ENCODE measurements at places on chromosomes 1 and 21.

- H3K27ac ChIP-seq: no peak overlapping the region
- no peaks in the 10 kb centered on the region for H3K36me3 ChIP-seq
- DNase-seq: no peak
- H3K4me3 ChIP-seq: no peak overlapping the region
These were observed 289.0 kb upstream of the DAB1 start for GRCh38 chr1:57712846-57713245.

DNA sequence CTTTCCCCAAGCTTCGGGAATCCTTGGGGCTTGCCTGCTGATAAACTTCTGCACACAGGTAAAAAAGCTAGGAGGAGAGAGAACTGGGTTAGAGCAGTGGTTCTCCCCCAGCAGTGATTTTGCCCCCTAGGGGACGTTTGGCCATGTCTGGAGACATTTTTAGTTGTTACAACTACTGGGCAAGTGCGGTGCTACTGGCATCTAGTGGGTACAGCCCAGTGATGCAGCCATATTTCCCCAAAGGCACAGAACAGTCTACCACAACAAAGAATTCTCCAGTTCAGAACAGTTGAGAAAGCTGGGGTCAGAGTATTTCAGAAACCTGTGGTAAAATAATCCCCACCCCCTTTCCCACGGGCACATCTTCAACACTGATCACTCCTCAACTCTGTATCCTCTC lies 41.3 kb downstream of the LRRC71 start:
- no peak for DNase-seq
- no peaks in the 10 kb centered on the region for H3K4me1 ChIP-seq
- H3K27me3 ChIP-seq: no peaks in the 10 kb centered on the region

DNA sequence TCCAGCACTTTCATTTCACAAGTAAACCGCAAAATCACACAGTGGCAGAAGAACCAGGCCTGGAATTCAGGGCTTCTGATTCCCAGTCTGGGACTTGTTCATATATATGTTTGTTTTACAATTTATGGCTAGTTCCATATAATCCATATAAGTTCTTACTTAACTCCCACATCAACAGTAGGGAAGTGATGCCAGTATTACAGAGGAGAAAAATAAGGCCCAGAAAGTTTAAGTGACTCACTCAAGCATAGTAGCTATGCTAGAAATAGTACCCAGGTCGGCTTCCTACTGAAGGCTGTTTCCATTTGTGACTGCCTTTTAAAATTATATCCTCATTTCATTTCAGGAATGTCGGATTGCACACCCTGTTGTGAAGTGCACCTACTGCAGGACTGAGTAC lies 1.4 kb downstream of the FAM76A start:
- H3K4me3 ChIP-seq: no peak overlapping the region
- no peaks in the 10 kb centered on the region for H3K27me3 ChIP-seq
- no peaks in the 10 kb centered on the region for H3K36me3 ChIP-seq
- peak overlapping the region; percentile 83 for H3K27ac ChIP-seq

DNA sequence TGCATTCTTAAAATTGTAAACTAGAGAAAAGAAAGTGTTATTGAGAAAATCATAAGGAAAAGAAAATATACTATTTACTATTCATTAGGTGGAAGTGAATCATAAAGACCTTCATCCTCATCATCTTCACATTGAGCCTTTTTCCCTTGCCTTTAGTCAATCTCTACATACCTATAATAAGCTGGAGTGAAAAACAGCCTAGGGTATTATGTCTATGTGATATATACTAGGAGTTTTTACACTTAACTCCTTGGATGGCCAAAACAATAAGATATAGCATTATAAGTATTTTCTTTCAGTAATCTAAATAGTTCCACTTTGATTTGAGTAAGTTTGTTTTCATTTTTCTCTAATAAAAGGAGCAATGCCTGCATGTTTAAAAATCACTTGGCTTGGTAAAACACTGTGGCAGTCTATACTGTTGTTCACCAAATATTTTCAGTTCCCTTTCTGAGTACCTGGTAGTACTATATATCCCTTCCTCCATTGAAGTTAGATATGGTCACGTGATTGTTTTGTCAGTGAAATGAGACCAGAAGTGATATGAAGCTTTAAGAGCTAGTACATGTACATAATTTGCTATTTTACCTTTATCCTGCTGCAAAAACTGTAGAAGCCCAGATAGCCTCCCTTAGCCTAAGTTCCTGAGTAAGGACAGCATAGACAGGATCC lies 78.3 kb downstream of the CLEC20A start:
- DNase-seq: no peak

DNA sequence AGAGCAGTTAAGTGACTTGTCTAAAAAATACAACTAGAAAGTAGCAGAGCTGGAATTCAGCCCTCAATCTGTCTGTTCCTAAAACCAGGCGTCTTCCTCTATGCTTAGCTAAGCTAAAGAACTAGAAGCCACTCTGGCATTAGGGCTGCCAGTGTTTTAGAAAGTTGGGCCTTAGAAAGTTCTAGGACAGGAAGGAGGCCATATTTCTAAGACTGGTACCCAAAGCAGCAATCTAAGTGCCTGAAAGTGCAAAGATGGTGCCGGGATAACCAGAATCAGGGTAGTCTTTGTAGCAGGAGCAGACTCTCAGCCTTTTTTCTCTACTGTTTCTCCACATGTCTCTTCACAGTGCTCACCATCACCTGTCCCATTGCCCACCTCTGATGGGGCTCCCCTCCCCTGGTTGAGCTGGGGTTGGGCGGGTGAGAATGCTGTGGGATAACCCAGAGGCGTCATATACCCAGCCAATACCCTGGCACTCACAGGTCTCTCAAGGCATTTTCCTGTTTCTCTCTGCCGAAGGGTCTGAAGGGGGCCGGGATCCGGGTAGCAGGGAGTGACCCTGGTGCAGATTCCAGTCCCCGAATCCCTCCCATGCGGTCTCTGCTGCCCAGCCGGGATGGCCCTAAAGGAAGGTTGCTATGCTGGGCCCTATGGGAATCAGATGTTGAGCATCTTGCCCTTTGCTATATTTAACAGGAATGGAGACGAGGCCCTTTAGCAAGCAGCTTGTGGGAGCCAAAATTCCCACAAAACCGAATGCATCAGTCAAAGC lies 1.1 kb upstream of the RCSD1 start:
- H3K36me3 ChIP-seq: no peaks in the 10 kb centered on the region
- no peak overlapping the region for H3K4me3 ChIP-seq
- H3K27ac ChIP-seq: peak overlapping the region; percentile 45
- no peaks in the 10 kb centered on the region for H3K4me1 ChIP-seq
- no peak for DNase-seq

GRCh38 chr1:18881164-18881563 lies 21.2 kb downstream of the ALDH4A1 start:
- no peaks in the 10 kb centered on the region for H3K27me3 ChIP-seq
- H3K4me3 ChIP-seq: no peak overlapping the region
- H3K4me1 ChIP-seq: no peaks in the 10 kb centered on the region
- no peaks in the 10 kb centered on the region for H3K36me3 ChIP-seq
- H3K27ac ChIP-seq: no peak overlapping the region
- no peak for DNase-seq

GRCh38 chr1:70083519-70083918 lies 121.9 kb downstream of the LRRC40 start:
- no peak overlapping the region for H3K27ac ChIP-seq
- no peak overlapping the region for H3K4me3 ChIP-seq
- H3K36me3 ChIP-seq: no peaks in the 10 kb centered on the region
- H3K27me3 ChIP-seq: no peaks in the 10 kb centered on the region
- no peak for DNase-seq
- no peaks in the 10 kb centered on the region for H3K4me1 ChIP-seq

Measured in uterus (tissue), 4 donors.